SJCRH30 (cell line): ENCODE measurements at places on chromosomes 13 and 19. TPM values are rescaled to one million over a fixed set of nuclear protein-coding genes. Genes with fewer than 3 reads are reported as not detected.

DNA sequence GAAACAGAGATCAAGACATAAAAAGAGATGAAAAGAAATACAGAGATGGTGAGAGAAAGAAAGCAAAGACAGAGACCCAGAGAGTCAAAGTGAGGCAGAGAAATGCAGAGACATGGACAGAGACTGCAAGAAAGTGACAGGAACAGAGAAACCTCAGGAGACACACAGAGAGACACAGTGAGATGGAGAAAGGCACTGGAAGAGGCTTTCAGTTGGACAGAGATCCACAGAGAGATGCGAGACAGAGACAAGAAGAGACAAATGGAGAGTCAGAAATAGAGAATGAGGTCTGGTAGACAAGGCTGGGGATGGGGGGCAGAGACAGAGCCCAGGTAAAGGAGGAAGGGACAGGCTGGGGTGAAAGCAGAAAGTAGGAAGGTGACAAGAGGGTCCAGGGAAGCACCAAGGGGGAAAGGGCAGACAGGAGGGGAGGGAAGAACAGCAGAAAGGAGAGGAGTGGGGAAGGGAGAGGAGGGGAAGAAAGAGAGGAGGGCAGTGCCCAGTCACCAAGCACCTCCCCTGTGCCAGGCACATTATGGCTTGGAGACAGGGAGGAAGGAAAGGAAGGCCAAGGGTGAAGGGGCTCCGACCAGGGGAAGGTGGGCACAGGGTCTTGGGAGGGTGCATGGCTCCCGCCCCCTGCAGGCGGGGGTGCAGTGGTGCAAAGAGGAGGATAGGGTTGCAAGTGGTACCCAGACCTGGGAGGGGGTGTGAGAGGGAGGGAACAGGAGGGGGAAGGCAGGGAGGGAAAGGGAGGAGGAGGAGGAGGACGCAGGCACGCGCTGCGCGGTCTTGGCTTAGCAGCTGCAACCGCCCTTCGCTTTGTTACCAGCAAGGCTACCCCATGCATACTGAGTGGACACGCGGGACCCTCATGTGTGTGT lies 38.4 kb downstream of the DEDD2 start:
- peak; percentile 26 for DNase-seq

DNA sequence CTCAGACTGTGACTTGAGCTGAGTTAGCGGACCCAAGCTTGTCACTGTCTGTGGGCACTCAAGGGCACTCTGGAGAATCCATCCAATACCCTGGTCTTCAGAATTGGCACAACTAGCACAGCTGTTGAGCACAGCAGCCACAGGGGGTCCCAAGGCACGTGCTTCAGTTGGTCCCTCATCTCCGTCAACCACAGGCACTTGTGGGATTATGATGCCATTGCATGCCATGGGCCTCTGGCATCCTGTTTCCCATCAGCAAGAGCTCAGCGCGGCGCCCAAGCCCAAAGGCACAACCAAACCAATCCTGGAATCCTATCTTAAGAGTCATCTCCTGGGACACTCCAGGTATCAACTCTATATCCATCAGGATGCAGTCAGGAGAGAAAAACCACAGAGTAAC lies 3.7 kb upstream of the B3GNT8 start:
- DNase-seq: peak; percentile 54

DNA sequence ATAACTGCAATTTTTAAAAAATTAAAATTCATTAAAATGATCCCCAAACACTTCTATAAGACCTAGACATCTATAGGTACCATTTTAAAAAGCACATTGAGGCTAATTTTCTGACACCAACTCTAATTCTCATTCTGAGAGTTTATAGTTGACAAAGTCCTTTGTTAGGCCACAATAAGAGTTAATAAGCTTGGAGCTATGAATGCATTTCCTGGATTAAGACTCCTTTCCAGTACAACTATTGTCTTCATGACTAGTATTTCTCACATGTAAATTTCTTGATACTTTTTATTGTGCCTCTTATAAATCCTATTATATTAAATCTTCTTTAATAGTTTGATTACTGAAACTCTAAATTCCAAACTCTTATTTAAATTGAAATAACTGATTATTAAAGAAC lies 340.8 kb downstream of the KLF12 start:
- DNase-seq: no peak

DNA sequence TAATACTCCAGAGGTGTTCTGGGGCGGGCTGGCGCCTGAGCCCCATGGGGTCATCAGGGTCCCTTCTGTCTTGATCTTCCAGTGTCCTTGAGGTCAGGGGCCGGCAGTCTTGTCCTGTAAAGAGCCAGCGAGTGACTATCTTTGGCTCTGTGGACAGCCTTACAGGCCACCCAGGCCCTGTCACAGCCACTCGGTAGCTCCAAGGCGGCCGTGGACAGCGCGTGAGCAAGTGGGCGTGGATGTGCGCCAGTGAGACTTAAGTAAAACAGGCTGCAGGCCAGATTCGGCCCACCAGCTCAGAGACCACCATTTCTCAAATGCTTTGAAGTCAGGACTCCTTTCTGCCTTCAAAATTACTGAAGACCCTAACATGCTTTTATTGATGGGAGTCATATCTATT lies 3.7 kb downstream of the ZNF444 start:
- DNase-seq: no peak

DNA sequence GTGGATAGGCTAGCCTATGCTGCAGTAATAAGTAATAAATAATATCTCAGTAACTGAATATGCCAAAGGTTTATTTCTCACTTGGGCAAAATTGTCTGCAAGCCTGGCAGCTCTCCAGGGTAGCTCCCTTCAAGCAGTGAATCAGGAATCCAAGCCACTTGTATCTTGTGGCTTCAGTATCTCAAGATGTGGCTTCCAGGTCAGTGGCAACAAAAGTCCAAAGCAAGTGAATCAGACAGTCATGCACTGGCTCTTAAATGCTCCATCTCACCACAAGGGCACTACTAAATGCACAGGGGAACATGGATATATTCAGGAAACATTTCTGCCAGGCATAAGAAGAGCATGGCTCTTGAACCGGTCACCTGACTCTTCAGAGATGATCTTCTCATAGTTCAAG lies 126.3 kb downstream of the KCTD12 start:
- DNase-seq: no peak

DNA sequence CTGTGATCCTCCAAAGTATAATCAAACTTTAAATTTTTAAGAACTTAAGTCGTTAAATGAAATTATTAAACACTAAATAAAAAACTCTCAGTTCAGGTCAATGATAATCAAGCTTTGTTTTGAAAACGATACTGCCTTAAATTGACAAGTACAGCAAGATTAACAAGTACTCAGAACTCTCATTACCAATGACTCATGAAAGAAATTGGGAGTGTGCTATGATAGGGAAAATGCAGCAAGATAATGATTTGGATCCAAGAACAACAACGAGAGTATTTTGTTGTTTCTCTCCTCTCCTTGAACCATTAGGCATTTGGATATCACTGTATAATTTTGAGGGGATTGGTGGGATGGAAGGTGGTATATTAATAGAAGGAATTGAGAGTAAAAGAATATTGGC lies 10.2 kb downstream of the N4BP2L2 start:
- no peak for DNase-seq

DNA sequence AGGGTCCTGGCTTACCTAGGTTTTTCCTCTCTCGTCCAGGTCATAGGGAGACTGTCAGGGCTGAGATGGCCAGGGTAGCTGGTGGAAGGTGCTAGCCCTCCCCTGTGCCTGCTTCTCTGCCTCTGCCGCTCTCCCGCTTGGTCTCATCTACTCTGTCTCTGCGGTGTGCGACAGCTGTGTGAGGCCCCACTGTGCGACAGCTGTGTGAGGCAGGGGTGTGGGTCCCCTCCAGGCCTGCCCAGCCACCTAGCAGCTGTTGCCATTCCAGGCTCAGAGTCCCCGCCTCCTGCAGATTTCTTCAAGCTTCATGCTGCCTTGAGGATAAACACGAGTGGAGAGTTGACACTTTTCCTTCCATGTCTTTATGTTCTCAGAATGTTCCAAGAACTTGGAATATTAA lies 53.0 kb downstream of the ARHGEF7 start:
- peak; percentile 95 for DNase-seq

DNA sequence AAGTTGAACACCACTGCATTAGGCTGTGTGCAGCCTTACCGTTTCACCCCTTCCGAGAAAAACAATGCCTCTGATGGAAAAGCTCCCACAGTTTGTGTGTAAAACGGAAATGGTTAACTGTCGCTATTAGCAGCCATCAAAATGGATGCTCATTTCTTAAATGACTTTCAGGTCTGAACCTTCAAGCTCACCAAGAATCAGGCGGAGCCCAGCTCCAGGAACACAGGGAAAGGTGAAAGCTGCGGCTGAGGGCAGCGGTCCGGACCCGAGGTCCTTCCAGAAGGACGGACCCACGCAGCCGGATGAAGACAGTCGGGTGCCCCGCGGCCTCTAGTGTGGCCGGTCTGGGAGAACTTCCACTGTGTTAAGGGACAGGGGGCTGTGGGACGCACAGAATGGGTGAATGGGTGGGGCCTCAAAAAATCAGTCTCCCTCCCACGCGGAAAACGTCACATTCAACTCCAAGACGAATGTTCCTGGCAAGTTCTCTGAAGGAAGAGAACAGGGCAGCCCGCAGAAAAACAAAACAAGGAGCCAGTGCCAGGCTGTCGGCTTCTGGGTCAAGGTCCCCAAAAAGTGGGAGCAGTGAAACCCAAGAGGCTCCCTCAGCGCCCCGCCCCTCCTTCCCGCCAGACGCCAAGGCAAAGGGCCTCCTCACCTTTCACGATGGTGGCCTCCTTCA lies 4.9 kb downstream of the IRS2 start:
- DNase-seq: no peak

DNA sequence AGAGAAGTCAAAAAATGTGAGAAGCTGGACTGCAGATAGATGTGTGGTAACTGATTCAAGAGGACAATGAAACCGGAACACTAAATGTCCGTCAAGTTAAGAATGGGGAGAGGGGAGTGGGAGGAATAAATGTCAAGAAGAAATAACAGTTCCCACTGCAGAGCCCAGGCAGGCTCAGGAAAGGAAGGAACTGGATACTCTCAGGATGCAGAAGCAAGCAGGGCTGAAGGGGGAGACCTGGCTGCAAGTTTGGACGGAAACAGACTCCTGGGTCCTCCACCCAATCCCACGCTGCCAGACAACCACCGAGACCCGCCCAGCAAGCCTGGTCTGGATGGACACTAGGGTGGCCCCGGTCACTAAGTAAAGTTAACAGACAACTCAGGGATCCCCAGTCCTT lies 18.1 kb downstream of the TUBGCP3 start:
- DNase-seq: no peak

- DNase-seq: peak; percentile 81
Observed at GRCh38 chr19:45164577-45165335, 4.0 kb upstream of the NKPD1 start.

- peak; percentile 64 for DNase-seq
Observed at GRCh38 chr13:40578055-40578454, 88.4 kb downstream of the FOXO1 start.

DNA sequence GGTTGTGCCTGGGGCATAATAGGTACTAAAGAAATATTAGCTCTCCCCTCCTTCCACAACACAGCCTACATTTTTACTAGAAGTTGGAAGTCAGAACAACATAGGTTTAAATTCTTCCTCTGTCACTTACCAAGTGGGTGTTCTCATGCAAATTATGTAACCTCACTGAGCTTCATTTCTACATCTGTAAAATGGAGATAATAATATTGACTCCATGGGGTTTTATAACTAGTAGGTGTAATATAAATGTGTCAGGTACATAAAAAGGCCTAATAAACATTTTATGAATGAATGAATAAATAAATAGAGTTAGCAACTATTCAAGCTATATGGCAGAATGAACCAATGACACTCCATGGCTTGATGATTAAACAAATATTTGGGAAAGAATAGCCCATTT lies 27.1 kb upstream of the SERP2 start:
- DNase-seq: no peak

DNA sequence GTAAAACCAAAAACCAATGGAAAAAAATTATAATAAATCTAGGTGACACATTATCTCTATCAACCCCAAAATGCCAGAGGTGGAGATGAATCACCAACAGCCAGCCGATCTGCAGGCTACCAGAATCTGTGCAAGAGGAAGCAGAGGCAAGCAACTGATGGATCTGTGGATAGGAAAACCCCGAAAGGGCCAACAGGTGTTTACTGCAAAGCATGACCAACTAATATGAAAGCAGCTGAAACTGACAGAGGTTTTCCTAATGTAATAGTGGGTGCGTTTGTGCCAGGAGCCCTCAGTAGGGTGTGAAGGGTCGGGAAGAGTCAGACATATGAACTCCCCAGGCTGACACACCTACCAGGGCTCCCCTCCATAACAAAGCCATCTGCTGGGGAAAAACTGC lies 554.6 kb downstream of the RFC3 start:
- DNase-seq: peak; percentile 75

DNA sequence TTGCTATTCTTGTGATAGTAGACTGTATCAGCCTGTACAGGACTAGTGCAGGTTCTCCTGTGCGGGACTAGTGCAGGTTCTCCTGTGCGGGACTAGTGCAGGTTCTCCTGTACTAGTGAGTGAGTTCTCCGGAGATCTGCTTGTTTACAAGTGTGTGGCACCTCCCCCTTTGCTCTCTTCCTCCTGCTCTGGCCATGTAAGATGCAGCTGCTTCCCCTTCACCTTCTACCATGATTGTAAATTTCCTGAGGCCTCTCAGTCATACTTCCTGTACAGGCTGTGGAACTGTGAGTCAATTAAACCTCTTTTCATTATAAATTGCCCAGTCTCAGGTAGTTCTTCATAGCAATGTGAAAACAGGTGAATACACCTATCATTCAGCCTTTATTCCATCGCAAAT lies 289.6 kb downstream of the TEX29 start:
- no peak for DNase-seq

- DNase-seq: no peak
Observed at GRCh38 chr13:77729502-77730221, 32.2 kb downstream of the SLAIN1 start.

DNA sequence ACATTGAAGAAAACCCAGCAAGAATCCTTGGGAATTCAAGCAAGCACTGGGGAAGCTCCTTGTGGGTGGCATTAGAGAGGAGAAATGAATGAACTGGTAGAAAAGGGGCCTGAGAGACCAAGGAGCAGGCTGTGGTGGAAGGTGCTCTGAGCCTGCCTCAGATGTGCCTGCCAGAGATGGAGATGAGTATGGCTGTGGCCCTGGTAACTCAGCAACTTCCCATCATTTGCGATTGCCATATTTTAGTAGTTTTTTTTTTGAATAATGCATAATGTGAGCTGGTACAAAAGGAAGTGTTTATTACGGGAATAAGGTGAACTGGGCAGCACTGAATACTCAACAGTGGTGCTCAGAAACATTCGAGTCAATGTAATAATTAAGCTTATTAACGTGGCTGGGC lies 39.1 kb downstream of the ERICH6B start:
- DNase-seq: no peak

DNA sequence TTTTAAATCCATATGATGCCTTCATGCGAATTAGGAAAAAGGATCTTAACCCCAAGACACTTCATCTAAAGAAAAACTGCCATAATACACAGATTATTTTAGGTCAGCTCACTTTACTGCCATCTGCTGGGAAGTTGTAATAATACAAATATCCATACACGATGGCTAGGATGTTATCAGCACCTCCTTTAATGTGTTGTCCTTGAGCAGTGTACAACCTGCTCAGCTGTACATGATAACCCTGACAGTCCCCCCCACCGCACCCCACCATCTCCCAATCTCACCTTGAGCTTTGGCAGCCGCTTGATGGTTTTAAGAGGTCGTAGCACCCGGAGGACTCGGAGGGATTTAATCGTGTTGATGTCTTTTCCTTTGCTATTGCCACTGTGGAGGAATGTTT lies 112.2 kb downstream of the IER2 start:
- DNase-seq: peak; percentile 77

Gene FOXO1
- total RNA-seq: 47.0 and 53.7 TPM in 2 replicates

Gene RNF17
- not detected in 2 replicates for total RNA-seq

Gene RFPL4A
- total RNA-seq: 1.1 TPM in 2 replicates

Gene PPAN
- 44.7 and 47.0 TPM in 2 replicates for total RNA-seq

Gene PALM
- 4.4 and 4.6 TPM in 2 replicates for total RNA-seq

Gene FOXA3
- total RNA-seq: 0.45 and 0.53 TPM in 2 replicates
